ENCODE measurements at places on chromosomes 3 and 15.

- DNase-seq = no peak
Observed at GRCh38 chr3:30598668-30599545, 7.5 kb upstream of the TGFBR2 start.

- no peak for DNase-seq
Observed at GRCh38 chr15:100642213-100642949, 40.0 kb downstream of the ASB7 start.

- no peak for DNase-seq
Observed at GRCh38 chr15:70046679-70047369, 50.9 kb downstream of the TLE3 start.

GRCh38 chr15:58179206-58179605, 41.0 kb downstream of the AQP9 start:
- no peak for DNase-seq

DNA sequence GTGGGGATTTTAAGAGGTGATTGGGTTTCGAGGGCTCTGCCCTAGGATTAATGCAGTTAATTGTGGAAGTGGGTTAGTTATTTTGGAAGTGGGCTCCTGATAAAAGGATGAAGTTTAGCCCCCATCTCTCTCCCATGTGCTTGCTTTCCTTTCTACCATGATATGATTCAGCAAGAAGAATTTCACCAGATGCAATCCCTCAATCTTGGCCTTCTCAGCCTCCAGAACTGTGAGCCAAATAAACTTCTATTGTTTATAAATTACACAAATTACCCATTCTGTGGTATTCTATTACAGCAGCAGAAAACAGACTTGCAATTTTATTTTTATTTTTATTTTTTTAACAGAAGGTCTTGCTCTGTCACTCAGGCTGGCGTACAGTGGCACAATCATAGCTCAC, 27.3 kb upstream of the UBE2E1 start:
- no peak for DNase-seq

- DNase-seq = no peak
Observed at GRCh38 chr15:69887009-69887408, 210.7 kb downstream of the TLE3 start.
